ENCODE measurements at places on chromosomes 12 and 14.

DNA sequence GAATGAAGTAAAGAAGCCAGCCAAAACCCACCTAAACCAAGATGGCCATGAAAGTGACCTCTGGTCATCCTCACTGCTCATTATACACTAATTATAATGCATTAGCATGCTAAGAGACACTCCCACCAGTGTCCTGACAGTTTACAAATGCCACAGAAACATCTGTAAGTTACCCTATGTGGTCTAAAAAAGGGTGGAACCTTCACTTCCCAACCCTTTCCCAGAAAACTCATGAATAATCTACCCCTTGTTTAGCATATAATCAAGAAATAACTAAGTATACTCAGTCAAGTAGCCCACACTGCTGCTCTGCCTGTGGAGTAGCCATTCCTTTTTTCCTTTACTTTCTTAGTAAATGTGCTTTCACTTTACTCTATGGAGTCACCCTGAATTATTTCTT, 19.8 kb downstream of the STYK1 start:
- no peak for DNase-seq

- no peak for DNase-seq
These were observed 102.5 kb upstream of the GPHB5 start for GRCh38 chr14:63421226-63421625.

DNA sequence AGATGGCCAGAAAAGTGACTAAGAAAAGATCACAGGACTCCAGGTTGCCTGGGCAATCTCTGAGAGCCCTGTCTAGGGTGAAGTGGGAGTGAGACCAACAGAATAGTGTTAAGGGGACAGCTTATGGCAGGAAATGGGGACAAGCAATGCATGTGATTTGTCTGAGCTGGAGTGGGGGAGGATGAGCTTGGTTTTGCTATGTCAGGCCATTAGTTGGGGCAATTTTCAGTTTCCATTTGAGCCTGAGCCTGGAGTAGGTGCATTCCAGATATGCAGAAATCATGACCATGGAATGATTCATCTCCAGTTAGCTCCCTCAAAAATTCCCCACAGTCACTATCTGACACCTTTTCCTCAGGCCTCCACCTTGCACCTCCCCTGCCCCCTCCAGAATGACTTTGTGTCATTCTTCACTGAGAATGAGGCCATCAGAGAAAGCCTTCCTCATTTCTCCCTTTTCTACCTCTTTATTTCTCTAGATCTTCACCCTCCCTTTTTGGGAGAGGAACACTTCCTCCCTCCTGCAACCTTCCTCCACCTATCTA, 150.9 kb upstream of the PLEKHG7 start:
- no peak for DNase-seq

DNA sequence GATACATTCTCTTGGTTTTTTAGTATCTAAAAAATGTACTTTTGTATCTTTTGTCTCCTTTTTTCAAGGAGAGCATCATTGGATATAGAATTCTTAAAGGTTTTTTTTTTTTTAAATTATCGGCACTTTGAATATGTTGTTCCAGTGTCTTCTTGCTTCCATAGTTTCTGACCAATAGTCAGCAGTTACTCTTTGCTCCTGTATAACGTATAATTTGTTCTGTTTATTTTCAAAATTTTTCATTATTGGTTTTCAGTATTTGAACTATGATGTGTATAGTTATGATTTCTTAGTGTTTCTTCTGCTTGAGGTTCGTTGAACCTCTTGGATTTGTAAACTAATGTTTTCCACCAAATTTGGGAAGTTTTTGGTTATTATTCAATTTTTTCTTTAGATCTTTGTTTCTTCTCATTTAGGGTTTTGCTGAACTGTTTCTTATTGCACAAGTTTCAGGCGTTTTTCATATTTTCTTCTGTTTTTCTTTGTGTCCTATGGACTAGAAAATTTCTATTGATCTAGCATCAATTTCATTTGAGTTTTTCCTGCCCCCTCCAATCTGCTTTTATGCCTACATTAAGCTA, 93.9 kb downstream of the PLBD1 start:
- DNase-seq = no peak

DNA sequence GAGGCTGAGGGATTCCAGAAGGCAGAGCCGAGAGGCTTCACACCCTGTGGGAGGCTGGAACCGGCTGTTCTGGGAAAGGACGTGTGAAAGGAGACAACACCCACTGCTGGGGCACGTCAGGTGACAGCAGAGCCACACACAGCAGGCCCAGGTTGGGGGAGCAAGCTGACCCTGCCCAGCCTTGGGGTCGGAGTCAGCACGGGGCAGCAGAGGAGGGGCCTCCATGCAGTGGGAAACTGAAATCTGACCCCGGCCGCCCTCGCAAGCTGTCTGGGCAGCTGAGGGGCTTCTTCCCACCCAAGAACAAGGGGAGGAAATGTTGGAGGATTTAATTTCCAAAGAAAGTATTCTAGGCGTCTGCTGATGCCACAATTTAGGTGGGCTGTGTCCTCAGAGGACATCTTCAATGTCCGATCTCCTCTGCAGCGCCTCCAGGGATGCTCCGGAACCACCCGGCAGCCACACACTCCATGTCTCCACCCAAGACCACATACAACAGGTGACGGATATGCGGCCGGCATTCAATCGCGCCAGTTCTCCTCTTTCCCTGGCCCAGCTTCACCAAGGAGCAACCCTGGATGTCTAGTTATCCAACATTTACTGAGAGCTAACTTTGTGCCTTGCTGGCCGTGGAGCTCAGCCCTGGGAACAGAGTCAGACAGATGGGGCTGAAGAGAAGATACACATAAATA, 30.7 kb downstream of the SNRNP35 start:
- no peak for DNase-seq

DNA sequence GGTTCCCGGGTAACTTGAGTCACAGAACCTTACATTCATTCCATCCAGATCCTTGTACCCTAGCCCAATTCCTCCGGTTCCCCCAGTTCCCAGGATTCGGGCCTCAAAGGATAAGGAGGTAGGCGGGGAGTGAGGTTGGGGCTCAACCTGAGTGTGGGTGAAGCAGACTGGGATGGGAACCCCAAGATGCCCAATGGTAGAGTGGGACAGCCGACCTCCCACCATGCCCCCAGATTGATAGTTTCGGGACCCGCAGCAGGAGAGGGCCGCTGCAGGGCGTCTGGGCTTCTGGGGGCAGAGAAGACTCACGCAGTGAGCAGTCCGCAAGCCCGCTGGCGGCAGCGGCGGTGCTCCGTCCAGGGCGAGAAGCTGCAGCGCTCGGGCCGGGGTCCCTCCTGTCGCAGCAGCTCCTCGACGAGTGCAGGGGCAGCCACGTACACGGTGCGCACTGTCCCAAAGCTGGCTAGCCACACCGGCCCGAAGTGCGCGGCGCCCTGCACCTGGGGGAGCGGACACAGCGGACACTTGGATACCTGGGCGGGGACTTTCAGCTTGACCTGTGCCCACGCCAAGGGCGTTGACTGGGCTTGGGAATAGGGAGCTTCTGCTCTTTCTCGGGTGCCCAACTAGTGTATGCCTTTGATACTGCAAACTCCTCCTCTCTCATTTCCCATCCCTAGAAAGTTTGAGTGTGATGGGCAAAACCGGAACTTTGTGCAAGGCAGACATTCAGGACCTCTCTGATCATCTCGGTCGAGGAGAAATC, 997 bp downstream of the CYP27B1 start:
- DNase-seq = no peak

DNA sequence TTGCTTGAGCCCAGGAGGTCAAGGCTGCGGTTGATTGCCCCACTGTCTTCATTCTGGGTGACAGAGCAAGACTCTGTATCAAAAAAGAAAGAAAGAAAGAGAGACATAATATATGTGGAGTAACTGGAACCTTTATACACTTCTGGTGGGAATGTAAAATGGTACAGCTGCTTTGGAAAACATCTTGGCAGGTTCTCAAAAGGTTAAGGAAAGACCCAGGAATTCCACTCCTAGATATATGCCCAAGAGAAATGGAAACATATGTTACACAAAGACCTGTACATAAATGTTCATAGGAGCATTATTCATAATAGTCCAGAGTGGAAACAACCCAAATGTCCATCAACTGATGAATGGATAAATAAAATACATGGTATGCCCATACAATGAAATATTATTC, 7.2 kb downstream of the RBMS2 start:
- DNase-seq = no peak

GRCh38 chr12:26295001-26295400, 99.6 kb downstream of the SSPN start:
- DNase-seq = no peak

DNA sequence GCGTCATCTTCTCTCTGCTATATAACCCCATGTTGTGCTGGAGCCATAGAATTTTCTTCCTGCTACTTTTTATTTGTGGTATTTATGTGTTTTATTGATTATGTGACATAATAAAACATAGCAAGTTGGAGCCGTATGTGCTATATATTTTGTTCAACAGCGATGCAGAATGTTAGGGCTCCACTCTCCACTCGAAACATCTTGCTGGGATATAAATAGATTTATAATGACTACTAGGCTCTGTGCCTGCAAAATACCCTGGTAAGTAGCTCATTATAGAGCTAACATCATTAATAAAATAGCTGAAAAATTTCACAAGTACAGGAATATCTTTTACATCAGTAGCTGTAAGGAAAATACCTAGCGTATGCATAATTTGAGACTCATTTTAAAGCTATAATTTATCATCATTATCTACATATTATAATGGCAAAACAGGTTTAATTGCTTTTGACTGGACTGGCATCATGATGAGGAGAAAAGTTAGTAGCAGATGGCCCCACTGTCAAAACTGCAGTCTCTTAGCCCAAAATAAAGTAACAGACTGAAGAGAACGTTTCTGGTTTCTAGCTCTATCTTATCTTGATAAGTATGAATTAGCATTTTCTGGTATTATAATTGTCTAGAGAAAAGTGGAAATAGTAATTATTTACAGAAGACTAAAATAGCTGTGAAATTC, 263.0 kb downstream of the NEDD1 start:
- DNase-seq = no peak
